Endothelial cell (in vitro differentiated cells): ENCODE measurements at places on chromosomes 2 and 18.

DNA sequence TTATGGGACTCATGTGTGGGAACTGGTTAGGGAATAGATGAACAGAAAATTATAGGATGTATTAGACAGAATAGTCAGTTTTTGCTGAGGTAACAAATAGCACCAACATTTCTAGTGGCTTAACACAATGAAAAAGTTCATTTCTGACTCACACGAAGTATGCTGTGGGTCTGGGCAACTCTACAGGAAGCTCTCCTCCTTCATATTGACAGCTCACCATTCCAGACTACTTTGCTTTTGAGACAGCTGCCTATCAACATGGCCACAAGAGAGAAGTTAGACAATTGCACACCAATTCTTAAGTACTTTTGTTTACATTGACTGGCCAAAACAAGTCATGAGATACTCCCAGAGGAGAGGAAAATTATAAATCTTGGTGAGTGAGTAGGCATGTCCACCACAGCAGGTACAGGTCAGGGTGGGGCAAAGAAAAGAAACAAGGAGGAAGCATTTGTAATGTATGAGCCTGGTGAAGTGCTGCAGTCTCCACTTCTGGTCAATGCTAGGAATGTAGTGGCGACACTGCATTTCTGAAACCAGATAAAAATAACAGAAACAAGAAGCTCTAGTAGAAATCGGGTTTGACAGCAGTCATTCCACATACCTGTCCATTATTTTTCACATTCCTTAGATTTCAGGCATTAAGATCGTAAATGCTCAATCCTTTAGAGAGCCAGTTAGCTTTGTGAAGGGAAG lies 141.6 kb downstream of the ICOS start:
- DNase-seq: no peak

DNA sequence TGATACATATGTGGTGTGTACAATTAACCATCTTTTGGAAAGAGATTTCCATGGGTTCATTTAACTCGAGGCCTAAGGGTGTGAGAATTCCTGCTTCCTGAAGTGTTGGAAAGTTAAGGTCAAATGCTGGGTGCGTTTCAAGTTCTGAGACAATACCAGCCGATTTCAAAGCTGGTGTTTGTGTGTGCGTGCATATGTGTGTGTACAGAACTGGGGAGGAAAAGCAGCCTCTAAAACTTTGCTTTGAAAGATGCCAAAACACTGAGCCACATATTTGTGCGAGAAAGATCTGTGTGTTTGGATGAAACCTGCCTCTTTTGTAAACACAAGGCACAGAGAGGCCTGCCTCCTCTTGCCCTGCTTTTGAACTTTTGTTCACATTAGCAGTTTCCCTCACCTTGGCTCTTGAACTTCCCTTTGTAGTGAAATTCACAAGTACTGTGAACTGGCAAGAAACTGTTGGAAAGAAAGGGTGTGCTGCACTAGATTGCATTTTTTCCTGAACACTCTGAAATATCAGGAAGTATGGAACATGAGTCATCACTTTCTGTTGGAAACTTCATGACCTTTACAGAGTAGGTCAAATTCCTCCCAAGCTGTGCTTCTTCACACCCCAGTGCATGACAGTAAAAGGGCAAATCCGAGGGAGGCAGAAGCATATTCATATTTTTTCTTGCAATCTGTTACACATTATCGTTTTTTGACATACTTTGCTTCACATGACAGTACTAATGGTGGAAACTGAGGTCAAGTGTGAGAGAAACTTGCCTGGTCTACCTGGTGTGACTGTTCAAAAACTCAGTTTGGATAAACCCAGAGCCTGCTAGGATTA lies 20.0 kb upstream of the CAVIN2 start:
- DNase-seq: no peak

- DNase-seq: no peak
Observed at GRCh38 chr18:27942706-27943105, 234.2 kb downstream of the CDH2 start.

- DNase-seq: no peak
Observed at GRCh38 chr18:69097349-69097748, 299.5 kb downstream of the CCDC102B start.

DNA sequence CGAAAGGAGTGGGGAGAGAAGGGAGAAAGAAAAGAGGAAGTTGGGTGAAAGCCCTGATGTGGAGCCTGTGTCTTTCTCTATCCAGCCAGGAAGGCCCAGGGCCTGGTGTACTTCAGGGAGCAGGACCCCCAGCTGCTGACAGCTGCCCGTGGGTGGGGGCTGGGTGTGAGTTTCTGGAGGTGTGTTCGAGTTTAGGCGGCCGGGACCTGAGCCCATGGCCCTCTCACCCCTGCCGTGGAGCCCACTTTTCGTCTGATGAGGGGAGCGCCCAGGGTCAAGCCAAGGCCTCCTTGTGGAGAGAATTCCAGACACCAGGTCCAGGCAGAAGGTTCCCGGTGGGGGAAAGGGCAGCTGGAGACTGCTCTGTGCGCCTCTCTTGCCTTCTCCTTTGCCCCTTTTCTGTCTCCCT lies 2.2 kb downstream of the SIX3 start:
- no peak for DNase-seq

GRCh38 chr2:42085706-42086487 lies 38.1 kb downstream of the PKDCC start:
- DNase-seq: no peak

- DNase-seq: no peak
Observed at GRCh38 chr2:206739271-206739670, 21.1 kb upstream of the DYTN start.

DNA sequence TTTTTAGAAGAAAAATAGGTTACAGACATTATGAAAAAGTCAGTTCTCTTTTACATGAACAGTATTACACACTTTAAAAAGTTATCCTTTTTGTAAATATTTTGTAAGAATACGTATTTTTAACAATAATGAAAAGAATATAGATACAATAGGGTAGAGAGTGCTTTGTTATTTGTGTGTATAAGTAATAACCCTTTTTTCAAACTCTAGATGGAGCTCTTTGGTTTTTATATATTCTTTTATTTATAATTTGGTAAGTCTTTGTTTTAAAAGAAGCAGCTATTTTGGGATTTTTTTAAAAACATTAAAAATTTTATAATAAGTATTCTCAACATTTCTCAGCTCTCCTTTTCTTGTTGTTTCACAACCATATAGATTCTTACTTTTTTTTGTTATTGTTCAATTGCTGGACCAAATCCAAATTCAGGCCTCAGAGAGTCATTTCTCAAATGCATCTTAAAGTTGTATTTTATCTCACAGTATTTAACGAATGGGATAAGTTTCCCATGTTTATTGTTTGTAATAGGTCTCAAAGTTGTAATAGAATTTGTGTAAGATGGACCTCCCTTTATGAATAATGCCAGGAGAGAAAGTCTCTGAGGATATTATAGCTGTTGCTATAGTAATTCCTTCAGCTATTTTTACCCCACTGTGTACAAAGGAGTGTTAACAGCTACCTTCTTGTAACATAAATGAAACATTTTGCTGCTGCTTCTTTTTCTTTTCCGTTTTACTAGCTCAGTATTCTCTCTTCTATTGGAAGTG lies 46.4 kb downstream of the ACYP2 start:
- DNase-seq: no peak

GRCh38 chr2:128794285-128794684 lies 475.6 kb upstream of the HS6ST1 start:
- DNase-seq: no peak

DNA sequence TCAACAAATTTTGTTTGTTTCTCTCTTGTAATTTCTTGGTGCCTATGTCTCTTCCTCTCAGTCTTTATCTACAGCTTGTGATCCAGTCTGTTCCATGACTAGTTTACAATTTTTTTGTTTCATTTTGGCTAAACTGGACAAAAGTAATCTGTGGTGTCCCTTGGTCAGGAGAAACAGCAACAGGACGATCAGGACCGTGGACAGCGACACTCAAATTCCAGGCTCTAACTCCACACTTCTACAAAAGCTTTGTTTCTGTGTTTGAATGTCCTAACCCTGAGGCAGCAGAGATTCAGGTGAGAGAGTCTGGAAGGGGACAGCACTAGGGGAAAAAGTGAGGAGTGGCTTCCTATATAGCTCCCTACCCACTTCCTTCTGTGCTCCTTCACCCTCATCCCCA lies 593.3 kb upstream of the FANCL start:
- peak; percentile 64 for DNase-seq

DNA sequence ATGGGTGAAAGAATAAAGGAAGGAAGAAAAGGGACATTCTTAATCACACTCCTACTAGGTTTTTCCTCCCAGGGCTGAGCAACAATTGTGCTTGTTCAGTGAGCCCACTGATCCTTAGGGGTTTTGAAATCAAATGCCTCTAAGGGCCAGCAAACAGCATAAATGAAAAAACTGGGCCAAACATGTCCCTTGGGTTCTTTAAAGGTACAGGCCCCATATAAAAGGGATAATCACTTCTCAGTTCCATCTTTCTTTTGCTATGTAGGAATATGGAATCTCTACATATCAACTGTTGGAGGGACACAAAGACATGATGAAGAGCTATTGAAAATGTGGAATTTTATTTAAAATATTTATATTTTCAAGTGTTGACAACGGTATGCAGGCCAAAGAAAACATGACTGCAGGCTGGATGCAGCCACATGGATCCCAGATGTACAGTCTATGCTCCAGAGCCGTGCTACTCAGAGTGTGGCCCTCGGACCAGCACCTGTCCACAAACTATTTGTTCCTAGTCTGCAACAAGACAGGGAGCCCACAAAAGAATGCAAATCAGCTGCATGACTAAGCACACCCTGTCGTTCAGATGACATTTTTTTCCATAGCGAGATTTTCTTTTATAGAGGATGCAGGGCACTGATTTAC lies 110.0 kb downstream of the CDH20 start:
- no peak for DNase-seq

GRCh38 chr2:230140667-230141066 lies 71.9 kb upstream of the SLC16A14 start:
- DNase-seq: no peak

GRCh38 chr2:173605994-173606393 lies 251.3 kb downstream of the CDCA7 start:
- DNase-seq: no peak

DNA sequence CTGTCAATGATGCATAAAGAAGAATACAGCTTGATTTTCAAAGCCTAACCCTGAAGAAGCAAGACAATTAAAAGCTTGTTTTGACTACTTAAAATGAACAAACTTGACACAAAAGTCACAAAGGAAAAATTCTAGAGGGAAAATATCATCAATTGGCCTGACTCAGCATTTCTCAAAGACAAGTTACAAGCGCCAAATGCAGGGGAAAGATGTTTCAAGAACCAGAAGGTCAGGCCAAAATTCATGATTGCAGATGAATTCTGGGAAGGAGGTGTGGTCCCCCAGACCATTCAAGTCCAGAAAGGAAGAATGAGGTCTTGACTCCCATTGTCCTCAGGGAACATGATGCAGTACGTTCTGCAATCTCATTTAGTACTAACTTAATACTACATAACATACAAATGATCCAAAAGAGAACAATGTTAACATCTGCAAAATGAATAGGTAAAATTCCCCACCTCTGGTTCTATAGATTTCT lies 64.5 kb downstream of the FAM210A start:
- DNase-seq: no peak

- DNase-seq: no peak
Observed at GRCh38 chr2:220466251-220466691, 838.8 kb downstream of the SLC4A3 start.

- no peak for DNase-seq
Observed at GRCh38 chr2:5867056-5867455, 174.9 kb downstream of the SOX11 start.

DNA sequence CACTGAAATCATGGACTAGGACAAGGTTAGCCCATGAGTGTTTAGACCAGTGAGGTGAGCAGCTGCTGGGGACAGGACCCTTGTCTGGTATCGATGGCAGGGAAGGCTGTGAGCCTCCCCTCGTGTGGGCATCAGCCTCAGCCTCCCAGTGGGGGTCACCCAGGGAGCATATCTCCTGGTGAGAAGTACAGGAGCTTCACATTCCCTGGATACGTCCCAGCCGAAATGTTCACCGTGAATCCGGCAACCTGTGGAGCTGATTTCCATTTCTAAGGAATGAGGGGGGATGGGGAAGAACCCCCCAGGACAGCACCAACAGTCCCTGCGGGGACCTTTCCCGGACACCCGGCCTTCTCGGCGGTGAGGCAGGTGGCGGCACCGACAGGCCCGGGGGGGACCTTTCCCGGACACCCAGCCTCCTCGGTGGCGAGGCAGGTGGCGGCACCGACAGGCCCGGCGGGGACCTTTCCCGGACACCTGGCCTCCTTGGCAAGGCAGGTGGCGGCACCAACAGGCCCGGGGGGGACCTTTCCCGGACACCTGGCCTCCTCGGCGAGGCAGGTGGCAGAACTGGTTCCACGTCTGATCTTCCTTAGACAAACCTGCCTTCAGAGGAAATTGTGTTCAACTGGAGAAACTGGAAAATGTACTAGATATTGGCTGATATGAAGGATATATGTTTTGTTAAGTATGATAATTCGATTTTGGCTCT lies 21.2 kb downstream of the RTP5 start:
- no peak for DNase-seq

DNA sequence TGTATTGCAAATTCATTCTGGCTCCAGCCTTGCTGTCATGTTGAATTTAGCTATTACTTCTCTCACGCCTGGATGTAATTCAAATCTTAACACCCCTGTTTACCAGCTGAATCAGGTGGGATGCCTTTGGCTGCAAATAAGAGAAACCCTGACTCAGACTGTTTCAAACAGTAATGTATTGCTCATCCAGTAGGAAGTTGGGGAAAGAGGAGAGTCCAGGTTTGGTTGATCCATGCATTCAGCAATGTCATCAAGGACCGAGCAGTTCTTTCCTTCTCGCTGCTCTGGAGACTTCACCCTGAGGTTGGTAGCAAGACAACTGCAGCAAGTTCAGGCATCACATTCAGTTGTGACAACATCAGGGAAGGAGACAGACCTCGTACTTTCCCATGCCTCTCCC lies 6.4 kb upstream of the DARS1 start:
- no peak for DNase-seq

- DNase-seq: no peak
Observed at GRCh38 chr2:238728330-238729260, 119.3 kb upstream of the TWIST2 start.

GRCh38 chr2:206452242-206452641 lies 8.9 kb downstream of the ADAM23 start:
- no peak for DNase-seq

GRCh38 chr18:28041366-28041765 lies 135.6 kb downstream of the CDH2 start:
- DNase-seq: no peak

GRCh38 chr2:36655453-36655852 lies 41.1 kb upstream of the VIT start:
- no peak for DNase-seq

GRCh38 chr18:13220361-13220991 lies 1.9 kb downstream of the LDLRAD4 start:
- DNase-seq: no peak

- DNase-seq: no peak
Observed at GRCh38 chr2:217327953-217328621, 468.2 kb upstream of the TNP1 start.

DNA sequence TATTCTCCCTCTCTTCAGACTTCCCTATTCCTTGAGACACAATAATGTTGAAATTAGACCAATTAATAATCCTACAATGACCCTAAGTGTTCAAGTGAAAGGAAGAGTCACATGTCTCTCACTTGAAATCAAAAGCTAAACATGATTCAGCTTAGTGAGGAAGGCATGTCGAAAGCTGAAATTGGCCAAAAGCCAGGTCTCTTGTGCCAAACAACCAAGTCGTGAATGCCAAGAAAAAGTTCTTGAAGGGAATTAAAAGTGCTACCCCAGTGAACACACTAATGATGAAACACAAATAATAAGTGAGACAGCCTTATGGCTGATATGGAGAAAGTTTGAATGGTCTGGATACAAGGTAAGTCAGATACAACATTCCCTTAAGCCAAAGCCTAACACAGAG lies 115.4 kb downstream of the PXDN start:
- DNase-seq: no peak
